ENCODE measurements at places on chromosomes 6 and 20.

- no peak for DNase-seq
Measured at GRCh38 chr20:63099456-63100173, 92.9 kb upstream of the BHLHE23 start.

DNA sequence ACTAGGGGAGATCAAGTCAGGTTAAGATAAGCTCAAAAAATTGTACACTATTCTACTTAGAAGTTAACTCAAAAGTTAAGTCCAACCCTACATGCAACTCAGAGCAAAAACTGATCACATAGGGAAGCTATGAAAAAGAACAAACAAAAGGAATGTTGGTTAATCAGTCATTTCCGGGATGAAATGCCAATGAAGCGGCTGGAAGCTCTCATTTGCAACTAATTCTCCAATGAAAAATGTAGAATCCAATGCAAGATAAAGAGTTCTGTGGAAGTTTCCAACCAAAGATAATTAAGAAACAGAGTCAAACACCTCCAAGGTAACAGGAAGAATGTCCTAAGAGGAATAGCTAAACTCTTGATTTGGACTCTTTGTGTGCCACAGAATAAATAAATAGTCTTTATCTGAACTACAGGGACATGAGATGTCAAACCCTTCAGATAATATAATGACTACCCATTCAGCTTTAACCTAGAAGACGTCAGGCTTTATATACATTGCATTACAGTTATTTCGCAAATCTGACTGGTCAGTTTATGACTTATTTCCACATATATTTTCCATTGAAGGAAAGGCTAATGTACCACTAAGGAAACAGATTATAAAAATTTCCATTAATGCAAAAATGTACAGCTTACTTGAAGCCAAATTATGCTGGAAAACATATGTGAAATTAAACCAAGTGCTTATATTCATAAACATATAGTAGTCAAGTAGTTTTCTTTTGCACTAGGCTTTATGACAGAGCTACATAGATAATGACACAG lies 48.0 kb upstream of the DST start:
- peak; percentile 47 for DNase-seq

- DNase-seq = no peak
Measured at GRCh38 chr6:120320481-120321162, 971.1 kb upstream of the MAN1A1 start.

GRCh38 chr6:154956771-154957522 lies 38.2 kb upstream of the TIAM2 start:
- no peak for DNase-seq

DNA sequence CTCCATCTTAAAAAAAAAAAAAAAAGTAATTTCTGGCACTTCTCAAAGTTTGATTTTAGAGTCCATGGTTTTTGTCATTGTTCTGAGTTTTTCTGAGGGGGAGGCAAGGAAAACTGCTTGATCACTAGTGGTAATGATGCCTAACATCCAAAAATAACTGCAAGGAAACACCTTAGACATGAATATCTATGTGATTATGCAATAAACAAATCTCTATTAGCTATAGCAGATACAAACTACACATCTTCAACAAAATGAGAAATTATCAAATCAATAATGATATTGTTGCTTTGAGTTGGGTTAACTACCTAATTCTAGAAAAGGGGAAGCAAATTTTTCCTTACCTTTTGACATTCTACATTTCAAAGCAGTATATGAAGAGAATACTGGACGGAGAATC lies 230.9 kb upstream of the JARID2 start:
- no peak for DNase-seq

DNA sequence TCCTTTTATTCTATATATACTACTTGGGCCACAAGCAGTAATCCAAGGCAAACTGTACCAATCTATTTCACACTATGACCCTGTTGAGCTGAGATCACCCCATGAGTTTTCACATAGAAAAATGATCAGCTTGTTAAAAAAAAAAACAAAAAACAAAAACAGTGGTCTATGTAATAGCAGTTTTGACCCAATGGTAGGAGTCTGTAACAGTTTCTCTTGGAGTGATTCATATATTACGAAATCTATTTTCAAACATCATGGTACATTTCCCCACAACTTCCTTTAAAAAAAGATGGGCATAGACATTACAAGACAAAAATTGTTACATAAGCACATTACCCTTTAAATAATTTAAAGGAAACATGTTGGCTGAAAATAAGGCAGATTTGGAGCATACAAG lies 78.1 kb downstream of the PRSS35 start:
- DNase-seq = no peak

GRCh38 chr20:17557675-17558006 lies 12.2 kb upstream of the DSTN start:
- DNase-seq = peak; percentile 41

- DNase-seq = no peak
Measured at GRCh38 chr6:28583463-28583862, 57.8 kb downstream of the GPX5 start.

GRCh38 chr20:62961310-62961783 lies 8.8 kb downstream of the SLC17A9 start:
- no peak for DNase-seq

DNA sequence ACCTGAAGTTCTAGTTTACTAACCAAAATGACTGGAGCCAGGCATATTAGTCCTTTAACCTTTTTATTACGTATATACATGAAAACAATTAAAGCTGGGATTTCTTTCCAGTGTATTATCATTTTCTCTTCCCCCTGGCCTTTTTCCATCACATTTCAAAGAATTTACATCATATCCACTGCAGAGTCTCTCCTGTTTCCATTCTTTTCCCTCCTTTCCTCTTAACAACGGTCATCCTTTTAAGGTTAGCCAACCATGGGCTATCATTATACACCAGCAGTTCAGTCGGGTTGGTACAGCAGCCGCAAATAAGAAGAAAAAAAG lies 104.6 kb downstream of the TFAP2A start:
- no peak for DNase-seq

DNA sequence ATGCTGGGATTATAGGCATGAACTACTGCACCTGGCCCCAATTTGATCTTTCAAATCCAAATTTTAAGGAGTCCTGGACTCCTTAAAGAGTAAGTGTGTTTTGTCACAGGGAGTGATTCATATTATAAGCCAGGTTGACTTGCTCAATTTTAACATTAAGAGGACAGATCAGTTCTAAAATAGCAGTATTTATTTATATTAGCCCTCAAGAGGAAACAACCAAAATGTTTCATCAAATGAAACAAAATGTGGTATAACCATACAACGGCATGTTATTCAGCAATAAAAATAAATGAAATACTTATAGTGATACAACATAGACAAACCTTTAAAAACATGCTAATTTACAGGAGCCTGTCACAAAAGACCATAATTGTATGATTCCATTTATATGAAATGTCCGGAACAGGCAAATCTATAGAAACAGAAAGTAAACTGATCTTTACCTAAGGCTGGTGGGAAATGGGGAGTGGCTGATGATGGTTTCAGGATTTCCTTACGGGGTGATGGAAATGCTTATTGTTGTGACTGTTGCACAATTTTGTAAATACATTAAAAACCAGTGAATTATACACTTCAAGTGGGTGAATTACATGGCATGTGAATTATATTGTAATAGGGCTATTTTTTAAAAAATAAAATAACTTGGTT lies 637.4 kb downstream of the MMUT start:
- DNase-seq = no peak

- peak; percentile 24 for DNase-seq
Measured at GRCh38 chr6:142570221-142570671, 268.4 kb downstream of the ADGRG6 start.

- DNase-seq = no peak
Measured at GRCh38 chr6:142523515-142524375, 221.9 kb downstream of the ADGRG6 start.

- DNase-seq = peak; percentile 43
Measured at GRCh38 chr6:107977283-107977682, 19.3 kb upstream of the SEC63 start.

- no peak for DNase-seq
Measured at GRCh38 chr20:24987873-24988835, 4.4 kb downstream of the APMAP start.

GRCh38 chr20:3777381-3777715 lies 3.9 kb downstream of the SPEF1 start:
- no peak for DNase-seq

- peak; percentile 56 for DNase-seq
Measured at GRCh38 chr6:1082285-1082935, 229.5 kb upstream of the FOXQ1 start.

GRCh38 chr6:1864496-1864895 lies 254.8 kb downstream of the FOXC1 start:
- DNase-seq = no peak

GRCh38 chr6:4801491-4802110 lies 25.4 kb downstream of the CDYL start:
- no peak for DNase-seq

DNA sequence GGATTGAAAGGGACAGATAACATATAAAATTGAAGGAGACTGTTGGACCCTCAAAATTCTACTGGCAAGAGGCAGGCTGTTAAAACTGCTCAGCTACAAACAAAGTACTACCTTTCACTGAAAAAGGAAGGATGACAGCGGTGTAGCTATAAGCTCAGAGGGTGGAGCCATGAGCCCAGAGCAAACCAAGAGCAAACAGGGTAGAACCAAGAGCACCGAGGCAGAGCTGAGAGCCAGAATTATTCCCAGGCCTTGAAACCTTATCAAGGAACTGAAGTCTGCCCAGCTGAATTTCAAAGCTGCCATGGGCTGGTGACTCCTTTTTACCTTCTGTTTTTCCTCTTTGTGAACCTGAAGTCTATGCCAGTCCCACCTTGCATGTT lies 74.7 kb upstream of the SLC4A11 start:
- no peak for DNase-seq

DNA sequence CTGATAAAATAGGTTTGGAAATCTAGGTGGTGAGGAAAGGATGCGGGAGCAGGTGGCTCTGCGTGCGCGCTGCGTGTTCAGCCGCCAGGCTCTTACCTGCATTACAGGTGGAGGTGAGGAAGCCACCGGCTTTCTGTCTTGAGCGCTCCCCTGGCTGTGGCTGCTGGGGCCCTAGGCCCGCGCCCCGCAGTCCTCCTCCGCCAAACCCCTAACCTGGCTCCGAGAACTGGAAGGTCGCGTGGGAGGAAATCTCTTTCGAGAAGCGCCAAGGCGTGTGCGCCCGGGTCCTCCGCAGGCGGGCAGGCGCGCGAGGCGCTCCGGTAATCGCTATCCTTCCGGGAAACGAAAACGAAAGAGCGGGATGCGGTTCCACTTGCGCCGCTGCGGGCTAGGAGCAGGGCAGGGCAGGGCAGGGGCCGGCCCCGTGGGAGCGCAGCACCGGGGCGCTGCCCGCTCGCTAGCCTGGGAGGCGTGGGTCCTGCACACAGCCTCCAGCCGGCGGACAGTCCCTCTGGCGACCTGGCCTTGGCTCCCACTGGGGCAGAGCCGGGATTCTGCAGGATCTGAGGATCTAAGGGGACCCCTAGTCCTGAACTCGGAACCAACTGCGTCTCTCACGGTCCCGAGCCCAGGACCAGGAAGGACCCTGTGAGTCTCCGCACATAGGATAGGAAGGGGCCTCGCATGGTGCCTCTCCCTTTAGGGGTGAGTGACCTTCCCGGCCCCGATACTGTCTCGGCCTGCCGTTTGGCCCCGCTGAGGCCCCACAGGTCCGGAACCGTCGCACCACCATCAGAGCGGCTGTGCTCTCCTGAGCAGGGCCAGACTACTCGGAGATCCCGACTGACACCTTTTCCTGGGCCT lies at the start of gene ETV7:
TSS of gene ETV7 (minus strand) at position 230 of the 864 bp plus-strand sequence. CDS start at position 102, 128 bp downstream.
- peak; percentile 63 for DNase-seq

DNA sequence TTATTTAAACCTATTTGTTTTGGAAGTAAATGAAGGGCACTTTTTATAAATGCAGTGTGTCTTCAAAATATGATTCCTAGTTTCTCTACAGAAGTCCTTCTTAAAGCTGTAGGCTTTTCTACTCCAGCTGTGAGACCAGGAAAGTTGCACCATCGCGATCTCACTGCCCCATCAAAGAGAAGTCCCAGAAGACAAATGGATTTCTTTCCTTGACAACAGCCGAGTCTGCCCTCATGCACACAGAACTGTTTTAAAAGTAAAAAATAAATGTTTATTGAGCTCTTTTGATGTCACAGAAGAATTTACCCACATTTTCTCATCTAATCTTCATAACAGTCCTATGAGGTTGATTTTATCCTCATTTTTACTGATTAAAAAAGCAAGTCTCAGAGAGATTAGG lies 324.4 kb upstream of the NT5E start:
- no peak for DNase-seq

GRCh38 chr20:12883507-12883885 lies 125.3 kb upstream of the SPTLC3 start:
- DNase-seq = no peak

GRCh38 chr6:117381749-117382148 lies 44.0 kb downstream of the ROS1 start:
- no peak for DNase-seq

GRCh38 chr6:39923861-39924260 lies 10.4 kb downstream of the MOCS1 start:
- DNase-seq = no peak

GRCh38 chr6:81633391-81633790 lies 119.1 kb downstream of the TENT5A start:
- no peak for DNase-seq

DNA sequence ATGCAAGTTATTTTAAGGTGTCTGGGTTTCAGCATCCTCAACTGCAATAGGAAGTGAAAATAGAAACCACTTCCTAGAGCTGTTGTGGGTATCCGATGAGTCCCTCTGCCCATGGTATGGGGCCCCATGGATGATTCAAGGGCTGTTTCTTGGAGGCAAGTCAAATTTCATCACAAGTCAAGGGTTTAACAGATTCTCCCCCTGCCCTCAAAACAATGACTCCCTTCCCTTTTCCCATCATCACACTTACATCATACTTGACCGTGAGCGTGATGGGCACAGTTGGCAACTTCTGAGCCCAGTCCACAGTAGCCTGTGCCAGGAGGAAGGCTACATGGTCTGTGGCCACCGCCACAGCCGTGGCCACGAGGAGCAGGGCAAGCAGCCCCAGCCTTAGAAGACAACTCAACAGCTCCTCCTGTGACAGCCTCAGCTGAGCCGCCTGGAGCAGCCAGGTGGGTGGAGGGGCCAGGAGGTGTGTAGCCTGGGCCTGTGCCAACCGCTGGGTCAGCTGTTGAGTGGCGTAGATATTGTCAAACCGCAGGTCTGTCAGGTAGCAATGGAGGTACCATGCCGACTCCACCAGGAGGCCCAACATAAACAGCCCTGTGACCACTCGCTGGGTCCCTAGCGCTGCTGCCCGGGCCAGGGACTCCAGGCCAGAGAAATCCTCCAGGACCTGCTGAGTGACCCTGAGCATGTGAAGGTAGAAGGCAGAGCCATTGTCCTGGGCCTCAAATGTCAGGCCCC lies 5.2 kb downstream of the OCSTAMP start:
- DNase-seq = no peak

GRCh38 chr6:51057296-51057695 lies 238.6 kb downstream of the TFAP2B start:
- no peak for DNase-seq

DNA sequence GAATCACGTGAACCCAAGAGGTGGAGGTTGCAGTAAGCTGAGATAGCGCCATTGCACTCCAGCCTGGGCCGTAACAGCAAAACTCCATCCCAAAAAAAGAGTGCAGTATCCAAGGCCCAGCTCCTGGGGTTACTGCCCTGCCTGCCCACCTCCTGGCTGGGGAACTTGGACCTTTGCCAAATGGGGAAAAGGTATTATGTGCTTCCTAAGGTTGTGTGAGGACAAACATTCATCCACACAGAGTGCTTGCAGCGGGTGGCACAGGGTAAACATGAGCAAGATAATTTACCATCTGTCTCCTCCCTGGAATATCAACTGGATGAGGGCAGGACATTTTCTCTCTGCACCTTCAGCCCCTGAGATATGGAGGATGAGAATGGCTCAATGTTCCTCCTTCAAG lies 94.9 kb upstream of the POPDC3 start:
- DNase-seq = no peak

- peak; percentile 36 for DNase-seq
Measured at GRCh38 chr6:12354499-12354898, 64.3 kb downstream of the EDN1 start.

GRCh38 chr6:20458027-20458894 lies 56.6 kb downstream of the E2F3 start:
- DNase-seq = no peak

Measured in GM03348 (cell line).